SHP77 (cell line): ENCODE measurements at places on chromosomes 11 and 22.

GRCh38 chr22:31876156-31876920, 68.0 kb upstream of the YWHAH start:
- no peak for DNase-seq

DNA sequence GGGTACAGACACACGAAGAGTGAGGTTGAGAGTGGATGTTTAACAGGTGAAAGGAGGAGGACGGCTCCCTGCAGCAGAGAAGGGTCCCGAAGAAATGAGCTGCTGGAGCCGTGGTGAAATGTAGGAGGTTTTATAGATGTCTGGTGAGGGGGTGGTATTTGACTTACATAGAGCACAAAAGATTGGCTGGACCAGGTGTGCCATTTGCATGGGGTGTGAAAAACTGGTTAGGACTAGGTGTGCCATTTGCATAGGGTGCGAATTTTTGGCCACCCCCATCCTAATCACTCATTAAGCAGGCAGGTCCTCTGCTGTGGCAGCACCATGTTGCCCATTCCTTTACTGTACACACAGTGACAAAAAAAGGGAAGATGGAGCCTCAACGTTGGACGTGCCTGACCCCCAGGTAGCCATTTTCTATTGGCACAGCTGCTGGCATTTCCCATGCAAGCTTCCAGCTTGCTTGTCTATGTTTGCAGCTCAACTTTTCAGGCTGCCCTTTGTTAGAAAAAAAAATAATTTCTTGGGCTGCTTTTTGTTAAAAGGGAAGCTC, 581.7 kb upstream of the B3GAT1 start:
- no peak for DNase-seq

DNA sequence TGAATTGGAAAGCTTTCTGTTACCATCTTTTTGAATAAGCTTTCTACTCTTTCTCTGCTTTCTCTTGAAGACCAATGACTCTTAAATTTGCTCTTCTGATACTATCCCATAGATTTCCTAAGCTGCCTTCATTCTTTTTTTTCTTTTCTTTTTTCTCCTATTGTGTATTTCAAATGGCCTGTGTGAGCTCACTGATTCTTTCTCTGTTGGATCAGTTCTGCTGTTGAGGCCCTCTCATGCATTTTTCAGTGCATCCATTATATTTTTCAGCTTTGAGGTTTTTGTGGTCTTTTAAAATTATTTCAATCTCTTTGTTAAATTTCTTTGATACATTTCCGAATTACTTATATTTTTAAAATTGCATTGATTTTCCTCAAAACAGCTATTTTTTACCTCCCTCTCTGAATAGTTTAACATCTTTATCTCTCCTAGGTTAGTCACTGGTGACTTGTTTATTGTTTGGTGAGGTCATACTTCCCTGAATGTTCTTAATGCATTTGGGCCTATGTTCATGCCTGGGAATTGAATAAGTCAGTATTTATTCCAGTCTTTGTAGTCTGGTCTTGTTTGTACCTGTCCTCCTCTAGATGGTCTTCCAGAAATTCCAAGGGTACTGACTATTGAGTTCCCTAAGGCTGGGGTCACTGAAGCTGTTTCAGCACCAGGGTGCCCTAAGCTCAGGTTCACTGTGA, 110.6 kb upstream of the SERPIND1 start:
- no peak for DNase-seq

DNA sequence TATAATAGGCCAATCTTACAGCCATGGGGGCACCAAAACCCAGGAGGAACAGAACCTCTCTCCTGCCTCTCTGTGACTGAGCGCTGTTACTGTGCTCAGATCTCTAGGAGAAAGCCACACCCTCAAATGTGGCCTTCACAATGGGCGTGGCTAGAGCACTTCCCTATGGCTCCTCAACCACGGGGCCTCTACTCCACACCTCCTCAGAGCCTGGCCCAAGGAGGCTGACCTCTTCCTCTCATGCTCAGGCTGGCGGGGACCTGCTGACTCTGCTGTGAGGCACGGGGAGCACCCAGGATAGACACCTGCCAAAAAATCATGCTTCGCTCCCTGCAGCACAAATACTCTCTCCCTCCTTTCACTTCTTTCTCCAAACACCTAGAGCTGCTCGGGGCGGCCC, 41.0 kb downstream of the C11orf58 start:
- no peak for DNase-seq

GRCh38 chr22:31537019-31537535, 40.7 kb downstream of the SFI1 start:
- DNase-seq = no peak

- no peak for DNase-seq
Measured at GRCh38 chr11:119936426-119936825, 201.5 kb downstream of the TRIM29 start.

- DNase-seq = no peak
Measured at GRCh38 chr11:128934351-128934750, 8.3 kb downstream of the TP53AIP1 start.

DNA sequence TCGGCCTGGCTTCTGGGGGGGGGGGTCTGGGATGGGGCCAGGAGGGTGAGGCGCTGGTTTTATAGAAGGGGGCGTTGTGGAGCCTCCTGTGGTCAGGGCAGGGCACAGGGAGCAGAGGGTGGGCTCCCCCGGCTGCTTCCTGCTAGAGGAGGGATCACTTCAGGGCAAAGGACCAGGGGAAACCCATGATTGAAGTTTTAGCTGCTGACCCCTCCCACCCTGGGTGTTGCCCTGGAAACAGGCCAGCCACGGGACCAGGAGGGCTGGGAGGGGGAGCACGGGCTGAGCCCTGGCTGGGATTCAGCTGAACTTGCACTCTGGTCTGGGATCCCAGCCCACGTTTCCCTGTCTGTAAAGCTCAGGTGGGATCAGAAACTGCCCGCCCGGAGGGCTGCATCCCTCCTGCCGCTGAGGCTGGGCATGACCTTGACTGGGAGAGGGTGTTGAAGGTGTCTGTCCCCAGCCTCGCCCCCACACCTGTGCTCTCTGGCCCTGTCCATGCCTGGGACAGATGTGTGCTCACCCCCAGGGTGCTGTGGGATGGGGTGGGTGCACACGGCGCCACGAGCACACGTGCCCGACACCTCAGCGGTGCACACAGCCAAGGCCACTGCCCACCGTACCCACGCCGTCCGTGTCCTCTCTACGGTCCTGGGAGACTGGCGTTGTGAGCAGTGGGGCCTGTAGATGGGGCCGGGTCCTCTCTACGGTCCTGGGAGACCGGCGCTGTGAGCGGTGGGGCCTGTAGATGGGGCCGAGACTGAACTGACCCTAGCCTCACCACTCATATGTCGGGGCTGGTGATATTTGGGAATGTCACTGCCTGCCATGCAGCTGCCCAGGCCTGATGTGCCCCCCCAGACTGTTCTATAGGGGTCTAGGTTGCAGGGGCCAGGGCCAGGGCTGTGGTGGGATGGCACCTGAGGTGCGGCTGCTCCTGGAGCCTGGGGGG, 2.3 kb downstream of the TSPAN4 start:
- no peak for DNase-seq

GRCh38 chr22:20437613-20438426, at the start of gene SCARF2:
SCARF2 (minus strand) TSS chr22:20437825; CDS start chr22:20437754, 71 bp downstream.
- no peak for DNase-seq

GRCh38 chr22:46355369-46355995, 20.0 kb downstream of the TRMU start:
- DNase-seq = peak; percentile 70

- no peak for DNase-seq
Measured at GRCh38 chr22:49344161-49344560, 483.5 kb downstream of the BRD1 start.

GRCh38 chr22:20783844-20784723, 10.2 kb downstream of the SERPIND1 start:
- DNase-seq = peak; percentile 58

DNA sequence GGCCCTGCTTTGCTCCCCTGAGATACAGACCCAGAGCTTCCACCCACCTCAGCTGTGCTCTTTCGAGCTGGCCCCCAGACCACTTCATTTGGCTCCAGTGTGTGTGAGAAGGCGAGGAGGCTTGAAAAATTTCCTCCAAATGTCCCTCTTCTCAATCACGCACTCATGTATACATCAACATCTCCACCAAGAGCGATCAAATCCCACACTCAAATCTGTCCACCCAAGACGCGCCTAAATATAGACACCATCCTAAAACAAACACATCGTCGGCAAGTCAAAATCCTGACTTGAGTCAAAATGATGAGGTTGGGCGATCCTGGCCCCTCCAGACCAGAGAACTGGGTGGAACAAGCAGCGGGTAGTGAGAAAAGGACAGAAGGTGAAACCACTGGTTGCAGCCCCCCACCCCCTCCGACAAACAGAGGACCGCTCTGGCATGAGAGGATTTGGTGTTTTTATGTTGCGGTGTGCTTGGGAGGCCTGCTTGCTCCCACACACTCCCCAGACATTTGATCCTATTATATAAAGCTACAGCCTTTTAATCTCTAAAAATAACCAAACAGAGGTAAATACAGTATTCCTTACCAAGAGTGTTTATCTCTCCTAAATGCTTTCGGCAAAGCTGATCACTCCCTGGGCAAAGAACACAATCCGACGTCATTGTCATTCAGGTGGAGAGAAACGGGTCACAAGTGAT, 10.2 kb downstream of the MN1 start:
- DNase-seq = no peak

DNA sequence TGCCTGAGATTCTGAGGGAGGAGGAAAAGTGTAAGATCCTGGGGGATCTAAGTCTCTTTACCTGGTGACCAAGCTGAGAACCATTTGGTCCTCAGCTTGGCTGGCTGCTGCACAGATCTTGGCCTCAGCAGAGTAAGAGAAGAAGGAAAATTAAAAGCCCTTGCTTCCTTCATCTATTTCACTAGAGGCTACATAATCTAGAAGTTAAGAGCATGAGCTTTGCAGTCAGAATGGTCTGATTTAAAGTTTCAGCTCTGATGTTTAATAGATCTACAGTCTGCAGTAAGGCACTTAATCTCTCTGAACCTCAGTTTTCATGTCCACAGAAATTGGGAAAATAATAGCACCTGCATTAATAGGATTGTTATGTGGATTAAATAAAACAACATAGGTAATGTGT, 3.1 kb upstream of the ZBTB16 start:
- DNase-seq = no peak

DNA sequence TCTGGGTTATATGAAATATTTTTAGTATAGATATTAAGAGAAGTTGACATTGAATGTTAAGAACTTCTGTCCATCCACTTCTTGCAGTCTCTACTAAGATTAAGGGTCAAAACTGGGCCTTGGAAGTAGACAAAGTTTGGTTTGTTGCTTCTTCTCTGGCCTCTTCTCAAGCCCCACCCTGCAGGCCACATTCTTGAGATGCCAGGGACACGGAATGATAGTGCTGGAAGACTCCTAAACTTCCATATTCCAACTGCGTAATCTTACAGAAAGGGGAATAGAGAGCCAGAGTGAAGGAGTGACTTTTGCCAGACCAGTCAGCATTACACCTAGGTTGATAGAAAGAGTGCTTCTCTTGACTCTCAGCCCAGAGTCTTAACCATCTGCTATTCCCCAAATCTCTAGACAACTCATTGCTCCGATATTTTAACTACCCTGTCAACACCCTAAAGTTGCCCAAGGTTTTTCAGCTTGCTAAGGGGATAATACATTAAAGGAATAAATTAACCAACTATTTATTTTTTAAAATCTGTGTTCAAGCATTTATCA, 136.4 kb upstream of the SYN3 start:
- no peak for DNase-seq

DNA sequence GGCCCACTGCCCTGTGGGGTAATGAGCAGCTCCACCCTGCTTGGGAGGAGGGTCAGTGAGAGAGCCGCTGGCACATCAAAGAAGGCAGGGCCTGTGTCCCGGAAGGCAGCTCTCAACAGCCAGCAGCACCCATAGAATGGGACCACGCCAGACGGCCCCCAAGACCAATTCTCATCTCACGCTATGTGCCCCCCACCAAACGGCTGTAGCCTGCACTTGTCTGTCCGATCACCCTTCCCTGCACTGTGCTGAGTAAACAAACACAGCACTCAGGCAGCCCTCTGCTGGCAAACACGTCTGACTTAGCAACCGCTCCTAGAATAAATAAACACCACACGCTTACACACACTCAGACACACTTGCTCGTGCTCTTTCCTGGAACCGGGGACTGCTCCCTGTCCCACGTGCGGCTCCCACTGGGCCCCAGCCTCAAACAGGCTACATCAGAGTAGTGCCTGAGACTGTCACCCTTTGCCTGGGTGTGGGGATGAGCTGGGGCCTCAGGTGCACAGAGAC, 53.2 kb upstream of the CDON start:
- peak; percentile 84 for DNase-seq

GRCh38 chr11:83036701-83037100, 35.0 kb downstream of the RAB30 start:
- no peak for DNase-seq

- no peak for DNase-seq
Measured at GRCh38 chr11:1034456-1035295, 1.8 kb downstream of the MUC6 start.

- no peak for DNase-seq
Measured at GRCh38 chr11:134026655-134027343, 42.1 kb upstream of the JAM3 start.

- DNase-seq = no peak
Measured at GRCh38 chr22:47606426-47606825, 844.0 kb downstream of the TBC1D22A start.

GRCh38 chr11:7436657-7437056, 48.6 kb upstream of the OLFML1 start:
- no peak for DNase-seq

DNA sequence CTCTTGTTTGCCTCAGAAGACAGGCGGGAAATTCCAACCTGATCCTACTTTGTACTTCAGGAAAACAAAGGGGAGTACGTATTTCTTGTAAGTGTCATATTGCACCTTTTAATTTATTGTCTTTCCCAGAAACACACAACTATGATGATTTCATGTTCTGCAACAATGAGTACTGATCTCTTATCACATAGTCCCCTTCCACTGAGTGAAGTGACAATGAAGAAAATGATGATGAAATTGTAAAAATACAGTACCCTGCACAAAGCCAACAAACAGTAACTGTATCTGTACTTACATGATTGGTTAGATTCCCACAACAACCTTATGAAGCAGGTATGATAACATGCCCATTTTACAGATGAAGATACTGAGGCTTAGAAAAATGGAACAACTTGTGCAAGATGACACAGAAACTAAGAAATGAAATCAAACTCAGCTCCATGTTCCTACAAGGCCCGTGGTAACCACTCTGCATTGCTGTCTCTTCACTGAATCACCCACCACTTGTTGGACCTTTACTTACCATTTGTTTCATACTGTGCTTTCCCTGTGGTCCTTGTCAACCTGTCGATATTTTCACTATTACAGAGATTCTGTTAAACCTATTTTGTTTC, 37.5 kb downstream of the SLC1A2 start:
- no peak for DNase-seq

- DNase-seq = no peak
Measured at GRCh38 chr11:17535488-17535887, 8.7 kb downstream of the USH1C start.

GRCh38 chr11:104163100-104164027, 583 bp downstream of the PDGFD start:
- DNase-seq = no peak

DNA sequence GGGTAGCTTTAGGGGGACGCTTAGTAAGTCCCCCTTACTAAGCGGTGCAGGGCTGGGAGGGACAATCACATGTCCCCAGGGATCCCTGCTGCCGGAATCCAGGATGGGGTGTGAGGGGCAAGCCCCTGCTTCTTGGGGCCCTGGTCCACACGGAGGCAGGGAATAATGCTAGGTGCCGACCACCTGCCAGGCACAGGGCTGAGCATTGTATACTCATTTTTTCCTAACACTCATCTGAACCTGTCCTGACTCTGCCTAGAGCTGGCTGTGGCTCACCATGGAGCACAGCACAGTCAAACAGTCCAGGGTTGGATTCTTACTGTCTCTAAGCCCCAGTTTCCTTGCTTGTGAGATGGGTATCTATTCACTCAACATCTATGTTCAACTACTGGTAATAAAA, 1.4 kb upstream of the LTBP3 start:
- DNase-seq = no peak

- DNase-seq = no peak
Measured at GRCh38 chr11:64841592-64842365, 2.7 kb downstream of the CDC42BPG start.
